HFF-Myc (cell line): ENCODE measurements at places on chromosomes 12 and 14.

DNA sequence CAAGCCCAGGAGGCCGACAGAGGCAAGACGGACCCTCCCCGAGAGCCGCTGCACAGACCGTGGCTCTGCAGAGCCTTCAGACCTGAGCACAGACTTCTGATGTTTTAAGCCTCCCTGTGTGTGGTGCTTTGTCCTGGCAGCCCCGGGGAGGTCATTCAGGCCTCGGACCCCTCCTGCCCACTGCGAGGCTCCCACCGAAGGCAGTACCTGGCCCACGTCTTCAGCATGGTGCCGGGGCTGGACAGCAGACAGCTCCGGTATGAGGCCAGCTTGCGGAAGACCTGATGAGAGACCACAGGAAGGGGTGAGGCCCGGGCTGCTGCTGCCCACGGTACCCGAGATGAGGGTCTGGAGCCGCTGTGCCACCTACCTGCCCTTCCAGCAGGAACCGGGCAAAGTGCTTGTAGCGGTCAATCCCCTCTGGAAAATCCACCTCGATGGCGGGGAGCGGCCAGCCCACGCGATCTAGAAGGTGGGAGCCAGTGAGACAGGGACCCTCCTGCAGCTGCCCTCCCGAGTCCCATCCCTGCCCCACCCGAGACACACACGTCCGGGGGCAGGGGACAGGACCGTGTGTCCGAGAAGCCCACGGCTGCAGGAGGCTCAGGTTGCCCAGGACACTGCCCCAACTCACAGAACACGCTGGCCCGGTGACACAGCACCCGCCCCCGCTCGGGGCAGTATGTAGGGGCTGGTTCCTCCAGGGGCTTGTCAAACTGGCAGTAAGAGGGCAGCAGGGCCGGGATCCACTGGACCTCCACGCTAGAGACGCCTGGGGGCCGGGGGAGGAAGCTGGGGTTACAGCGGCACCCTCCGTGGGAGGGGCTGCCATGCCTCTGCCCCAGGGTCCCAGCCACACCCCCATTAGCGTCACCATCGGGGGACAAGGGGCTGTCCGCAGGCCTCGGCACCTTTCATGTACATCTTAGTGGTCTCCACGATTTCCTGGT lies 35.6 kb upstream of the UBC start:
- DNase-seq: no peak

DNA sequence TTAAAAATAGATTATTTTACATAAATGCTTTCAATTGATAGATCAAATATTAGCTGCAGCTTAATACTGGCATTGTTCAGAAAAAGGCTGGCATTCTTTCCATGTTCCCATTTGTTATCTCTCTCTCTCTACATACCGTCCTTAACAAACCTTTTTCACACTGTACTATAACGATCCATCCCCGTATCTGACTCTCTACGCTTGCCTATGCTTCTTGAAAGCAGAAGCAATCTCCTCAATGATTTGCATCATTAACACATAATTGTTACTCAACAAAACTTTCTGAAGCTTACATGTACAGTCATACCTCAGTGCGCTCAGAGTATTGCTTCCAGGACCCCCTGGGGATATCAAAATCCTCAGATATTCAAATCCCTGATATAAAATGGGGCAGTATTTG lies 89.7 kb downstream of the TMTC1 start:
- no peak for DNase-seq

DNA sequence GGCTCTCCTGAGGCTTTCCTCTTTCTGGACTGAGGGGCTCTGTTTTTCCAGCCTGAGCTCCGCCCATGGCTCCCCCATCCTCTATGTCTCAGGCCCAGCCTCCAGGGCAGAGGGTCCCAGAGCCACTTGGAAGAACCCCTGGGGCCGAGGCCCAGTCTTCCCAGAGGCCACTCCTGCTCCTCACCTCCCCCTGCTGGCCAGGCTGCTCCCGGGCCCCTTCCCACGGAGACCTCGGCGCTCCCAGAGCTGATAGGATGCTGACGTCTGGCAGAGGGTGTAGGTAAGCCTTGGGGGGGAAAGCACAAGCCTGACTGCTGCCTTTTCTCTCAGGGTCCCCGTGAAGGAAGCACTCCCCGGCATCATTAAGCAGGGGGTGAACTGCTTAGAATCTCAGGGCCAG lies 51.4 kb downstream of the ERH start:
- DNase-seq: no peak

GRCh38 chr12:80101126-80101525 lies 1.8 kb downstream of the OTOGL start:
- DNase-seq: no peak

GRCh38 chr14:38481952-38482678 lies 226.2 kb upstream of the CLEC14A start:
- peak; percentile 19 for DNase-seq

GRCh38 chr12:18629445-18629844 lies 108.4 kb downstream of the PLCZ1 start:
- no peak for DNase-seq

DNA sequence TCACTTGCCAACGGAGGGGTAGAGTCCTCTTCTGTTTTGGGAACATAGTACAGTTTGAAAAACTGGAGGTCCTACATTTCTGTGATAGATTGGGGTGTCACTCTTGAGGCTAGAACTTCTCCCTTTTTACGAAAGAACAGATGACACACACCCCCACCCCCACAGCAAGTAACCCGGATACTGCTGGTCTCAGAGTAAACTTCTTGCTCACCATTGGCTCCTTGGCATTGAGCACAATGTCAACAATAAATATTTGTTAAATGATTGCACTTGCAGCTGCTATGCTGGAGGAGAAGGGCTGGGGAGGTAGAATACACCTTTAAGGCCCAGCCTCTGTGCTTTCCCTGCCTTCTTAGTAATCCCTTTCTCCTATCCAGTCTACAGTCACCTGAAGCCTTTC lies 149.8 kb downstream of the TGFB3 start:
- no peak for DNase-seq

- no peak for DNase-seq
Measured at GRCh38 chr12:122870867-122871664, 24.9 kb downstream of the VPS37B start.

DNA sequence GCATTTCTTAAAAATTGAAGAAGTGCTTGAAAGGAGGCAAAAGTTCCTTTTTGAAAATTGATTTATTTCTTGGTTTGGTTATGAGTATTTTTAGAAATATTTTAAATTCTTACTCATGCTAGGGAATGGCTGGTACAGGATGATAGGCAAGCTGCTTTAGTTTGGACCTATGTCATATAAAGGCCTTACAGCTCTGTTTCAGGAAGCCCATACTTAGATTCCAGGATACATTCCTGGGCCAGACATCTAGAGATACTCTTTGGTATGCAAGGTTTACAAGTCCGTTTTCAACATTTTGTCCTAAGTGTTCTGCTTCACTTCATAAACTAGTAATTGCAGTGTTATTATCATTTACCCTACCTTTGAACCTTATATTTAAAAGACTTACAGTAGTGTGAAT lies 186.8 kb downstream of the FUT8 start:
- DNase-seq: no peak

DNA sequence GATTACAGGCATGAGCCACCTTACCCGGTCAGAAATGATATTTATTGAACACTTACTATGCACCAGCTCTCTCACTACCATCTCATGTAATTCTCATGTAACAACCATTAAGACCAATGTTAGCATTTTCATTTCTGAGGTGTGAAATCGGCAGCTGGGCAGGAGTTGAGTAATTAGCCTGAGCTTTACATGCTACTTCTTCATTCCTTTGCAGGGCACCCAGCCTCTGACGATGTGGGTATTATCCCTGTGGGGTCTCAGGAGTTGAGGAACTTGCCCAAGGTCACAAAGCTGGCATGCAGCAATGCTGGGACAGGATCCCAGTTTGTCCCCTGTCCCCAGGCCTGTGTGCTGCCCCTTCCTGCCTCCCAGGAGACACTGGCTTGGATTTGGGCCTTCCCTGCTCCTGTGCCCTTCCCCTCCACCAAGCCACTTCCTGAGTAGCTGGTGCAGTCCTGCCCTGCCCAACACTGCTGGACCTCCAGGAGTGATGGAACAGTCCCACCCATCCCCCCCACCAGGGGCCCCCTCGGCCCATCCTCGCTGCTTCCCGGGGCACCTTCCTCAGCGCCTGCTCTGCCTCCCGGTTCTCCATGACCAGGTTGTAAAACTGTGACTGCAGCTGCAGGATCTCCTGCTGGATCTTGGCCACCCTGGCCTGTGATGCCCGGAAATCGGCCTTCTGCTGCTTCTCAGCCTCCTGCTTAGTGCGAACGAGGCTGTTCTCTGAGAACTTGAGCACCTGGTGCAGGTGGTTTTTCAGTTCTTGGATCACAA lies 14.7 kb downstream of the RITA1 start:
- no peak for DNase-seq

GRCh38 chr12:81573228-81573627 lies 185.9 kb downstream of the PPFIA2 start:
- DNase-seq: no peak

GRCh38 chr14:68340262-68340661 lies 452.6 kb downstream of the ZFP36L1 start:
- DNase-seq: no peak

DNA sequence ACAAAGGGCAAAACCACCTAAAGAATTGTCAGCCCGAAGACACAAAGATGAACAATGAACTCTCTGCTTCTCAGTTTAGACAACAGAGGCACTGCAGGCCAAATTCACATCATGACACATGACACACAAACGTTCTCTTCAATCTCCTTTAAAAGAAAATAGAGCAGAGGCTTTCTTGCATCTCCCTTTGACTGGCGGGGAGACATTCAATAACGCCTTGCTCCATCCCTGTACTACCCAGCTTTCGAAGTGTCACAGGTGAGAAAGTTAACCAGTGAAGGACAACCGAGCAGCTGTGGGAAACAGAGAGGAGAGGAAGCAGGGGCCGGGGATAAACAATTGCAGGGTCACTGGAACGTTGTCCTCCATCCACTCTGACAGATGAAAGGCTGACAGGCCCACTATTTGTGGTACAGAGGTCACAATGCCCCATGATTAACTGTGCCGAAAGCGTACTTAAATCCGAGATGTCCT lies 130.8 kb downstream of the PHLDA1 start:
- DNase-seq: no peak

DNA sequence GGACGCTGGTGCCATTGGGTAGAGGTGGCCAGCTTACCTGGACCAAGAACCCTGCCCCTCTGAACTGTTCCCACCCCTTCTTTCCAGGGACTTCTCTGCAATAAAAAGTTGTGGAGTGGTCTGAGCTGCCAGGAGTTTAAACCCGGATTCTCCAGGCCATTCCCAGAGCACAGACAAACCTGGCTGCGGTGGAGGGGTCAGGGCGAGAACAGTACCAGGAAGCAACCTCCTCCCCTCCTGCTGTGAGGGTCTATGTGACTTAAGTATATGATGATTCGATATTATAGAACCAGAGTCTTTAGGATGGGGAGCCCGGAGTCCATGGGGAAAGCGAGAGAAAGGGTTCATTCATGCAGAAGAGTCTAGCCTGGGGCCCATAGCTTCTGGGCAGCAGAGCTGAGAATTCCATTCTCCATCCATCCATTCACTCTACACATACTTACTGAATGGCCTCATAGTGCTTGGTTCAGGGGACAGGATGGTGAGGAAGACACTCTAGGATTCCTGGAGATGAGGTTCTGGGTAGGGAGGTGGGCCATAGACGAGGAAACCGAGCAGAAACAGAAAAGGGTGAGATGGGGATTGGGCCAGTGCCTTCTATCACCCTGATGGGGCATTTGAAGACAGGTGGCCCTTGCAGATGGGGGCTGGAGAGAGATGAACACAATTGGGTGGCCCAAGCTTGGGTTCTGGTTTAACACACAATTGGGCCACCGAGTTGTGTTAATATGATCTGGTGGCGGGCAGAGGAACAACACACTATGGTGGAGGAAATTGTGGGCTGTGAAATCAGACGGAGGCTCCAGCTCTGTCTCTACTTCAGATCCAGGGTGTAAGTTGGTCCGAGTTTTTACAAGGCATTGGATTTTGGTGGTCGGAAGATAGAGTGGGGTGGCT lies 5.2 kb downstream of the KRT86 start:
- no peak for DNase-seq

GRCh38 chr12:6987956-6988553 lies 17.3 kb downstream of the EMG1 start:
- DNase-seq: no peak

DNA sequence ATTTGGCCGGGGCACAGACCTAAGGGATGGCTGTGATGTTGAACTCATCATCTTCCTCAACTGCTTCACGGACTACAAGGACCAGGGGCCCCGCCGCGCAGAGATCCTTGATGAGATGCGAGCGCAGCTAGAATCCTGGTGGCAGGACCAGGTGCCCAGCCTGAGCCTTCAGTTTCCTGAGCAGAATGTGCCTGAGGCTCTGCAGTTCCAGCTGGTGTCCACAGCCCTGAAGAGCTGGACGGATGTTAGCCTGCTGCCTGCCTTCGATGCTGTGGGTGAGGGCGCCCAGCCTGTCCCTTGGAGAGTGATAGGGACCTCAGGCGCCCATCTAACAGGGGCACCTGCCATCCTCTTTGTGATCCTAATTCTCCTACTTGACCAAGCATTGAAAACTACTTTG lies 12.4 kb downstream of the OAS3 start:
- DNase-seq: no peak
